ENCODE measurements at places on chromosomes 5 and 9. TPM values are rescaled to one million over a fixed set of nuclear protein-coding genes. Genes with fewer than 3 reads are reported as not detected.

The CAMK4 gene
- 0.88 TPM for total RNA-seq

DNA sequence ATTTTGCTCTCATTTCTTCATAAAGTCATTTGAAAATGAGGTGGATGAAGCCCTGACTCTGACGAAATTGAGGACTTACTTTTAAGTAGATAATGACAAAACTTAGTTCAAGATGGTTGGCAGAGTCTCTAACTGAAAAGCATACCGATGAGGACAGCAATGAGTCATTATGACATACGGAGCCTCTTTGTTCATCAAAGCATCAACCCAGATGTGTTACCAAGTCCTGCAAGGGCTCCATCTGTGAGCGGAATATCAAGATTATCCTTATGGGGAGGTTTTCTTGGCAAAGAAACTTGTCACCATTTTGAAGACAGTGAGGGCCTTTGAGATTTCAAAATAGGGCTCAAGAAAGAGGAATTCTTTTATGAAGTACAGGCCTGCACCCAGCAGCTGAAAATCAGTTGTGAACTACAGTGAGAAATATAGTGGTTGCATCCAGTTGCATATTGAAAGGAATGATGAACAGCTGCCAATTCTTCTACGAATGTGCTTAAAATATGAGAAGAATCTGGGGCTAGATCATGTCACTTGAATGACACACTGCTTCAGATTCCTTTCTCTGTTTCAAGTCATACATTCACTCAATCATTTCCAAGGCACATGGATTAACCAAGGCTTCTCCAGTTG lies 86.6 kb upstream of the SLC24A2 start:
- no peaks in the 10 kb centered on the region for H3K36me3 ChIP-seq
- H3K27me3 ChIP-seq = no peaks in the 10 kb centered on the region
- DNase-seq = no peak
- H3K4me3 ChIP-seq = no peak overlapping the region
- H3K4me1 ChIP-seq = no peaks in the 10 kb centered on the region

DNA sequence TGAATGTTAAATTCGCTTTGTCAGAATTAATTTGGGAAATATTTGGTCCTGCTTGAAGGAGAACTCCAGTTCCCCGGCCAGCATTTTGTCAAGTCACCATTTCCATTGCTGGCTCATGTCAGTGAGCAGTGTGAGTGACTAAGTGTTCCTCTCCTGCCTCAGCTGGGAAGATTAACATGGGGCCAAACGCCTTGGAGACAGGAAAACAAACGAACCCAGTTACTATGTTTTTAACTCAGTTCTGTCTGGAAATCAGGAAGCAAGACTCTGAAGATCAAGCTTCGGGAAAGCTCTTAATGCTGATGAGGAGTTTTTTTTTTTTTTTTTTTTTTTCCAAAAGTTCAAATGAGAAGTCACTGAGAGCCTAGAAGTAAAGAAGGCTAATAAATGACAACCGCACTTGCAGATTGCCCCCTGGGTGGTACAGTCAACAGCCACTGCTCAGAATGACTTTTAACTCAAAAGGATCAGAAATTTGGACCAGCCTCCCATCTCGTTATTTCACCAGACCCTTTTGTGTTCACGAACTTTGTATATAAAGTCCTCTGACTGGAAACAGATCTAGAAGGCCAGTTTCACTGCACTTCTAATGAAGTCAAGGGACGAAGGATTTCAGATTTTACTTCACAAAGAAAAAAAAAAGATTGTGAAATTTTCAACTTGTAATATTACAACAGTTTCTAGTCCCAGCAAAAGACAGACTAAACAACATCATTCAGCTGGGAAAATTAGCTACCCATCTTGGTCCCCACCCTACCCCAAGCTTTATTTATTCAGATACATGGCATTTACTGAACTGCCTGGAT lies 121.3 kb downstream of the LHFPL2 start:
- no peak overlapping the region for H3K4me3 ChIP-seq
- H3K36me3 ChIP-seq = no peaks in the 10 kb centered on the region
- H3K27ac ChIP-seq = no peak overlapping the region
- no peaks in the 10 kb centered on the region for H3K27me3 ChIP-seq
- DNase-seq = peak; percentile 15

DNA sequence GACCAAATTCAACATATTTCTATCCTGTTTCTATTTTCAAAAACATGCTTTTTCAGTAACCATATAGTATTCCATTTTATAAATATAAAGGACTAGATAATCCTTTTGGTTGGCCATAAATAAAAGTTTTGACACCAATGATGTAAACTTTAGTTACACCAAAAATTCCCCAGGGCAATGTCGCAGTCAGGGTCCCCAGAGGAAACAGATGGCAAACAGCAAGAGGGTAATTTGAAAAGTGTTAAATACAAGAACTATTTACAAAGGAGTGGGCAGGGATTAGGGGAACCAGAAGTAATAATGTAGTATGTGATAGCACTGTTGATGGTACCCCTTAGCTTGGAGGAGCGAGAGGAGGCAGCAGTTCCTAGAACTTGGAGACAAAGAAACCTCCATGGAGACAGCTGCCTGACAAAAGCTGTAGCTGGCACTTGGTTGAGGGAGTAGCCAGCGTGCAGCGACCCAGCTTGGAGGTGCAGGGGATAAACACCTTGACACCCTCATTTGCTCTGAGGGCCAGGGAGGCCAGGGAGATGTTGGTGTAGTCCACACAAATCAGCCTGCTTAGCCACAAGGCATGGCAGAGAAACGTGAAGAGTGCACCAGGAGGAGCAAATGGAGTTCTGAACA lies 18.3 kb upstream of the MSANTD3 start:
- H3K36me3 ChIP-seq = no peaks in the 10 kb centered on the region
- H3K27ac ChIP-seq = no peak overlapping the region
- H3K4me3 ChIP-seq = no peak overlapping the region

The SPATA31D4 gene
- not detected for total RNA-seq

DNA sequence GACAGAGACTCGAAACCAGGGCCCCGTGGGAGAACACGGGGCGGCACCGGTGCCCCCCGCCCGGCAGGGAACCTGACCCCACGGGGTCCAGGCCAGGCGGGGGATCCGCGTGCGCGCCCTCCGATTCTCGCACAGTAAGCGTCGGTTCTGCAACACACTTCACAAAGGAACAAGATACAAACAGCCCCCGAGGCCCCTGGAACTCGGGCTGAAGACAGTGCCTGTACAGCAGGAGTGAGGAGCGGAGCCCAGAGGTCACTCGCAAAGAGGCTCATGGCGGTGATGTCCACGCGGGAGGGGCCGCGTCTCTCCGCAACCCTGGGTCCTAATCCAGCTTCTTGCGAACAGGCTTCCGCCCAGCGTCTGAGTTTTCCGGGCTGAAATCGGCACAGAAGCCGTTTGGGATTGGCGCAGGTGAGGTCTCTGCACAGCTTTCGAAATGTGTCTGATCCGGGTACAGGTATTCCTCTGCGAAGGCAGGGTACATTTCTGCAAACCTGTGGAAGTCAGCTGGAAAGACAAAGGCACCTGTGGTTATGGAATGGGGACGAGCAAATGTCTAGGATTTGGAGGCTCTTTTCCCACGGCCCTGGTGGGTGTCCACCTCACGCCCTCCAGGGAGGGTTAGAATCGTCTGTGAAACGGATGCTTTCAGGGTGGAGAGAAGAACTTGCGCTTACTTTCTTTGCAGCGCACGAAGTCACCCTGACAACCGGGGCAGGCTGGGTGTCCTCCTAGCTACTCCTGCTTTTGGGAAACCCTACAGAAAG lies 18.3 kb upstream of the SLC6A3 start:
- no peaks in the 10 kb centered on the region for H3K4me1 ChIP-seq
- H3K4me3 ChIP-seq = no peak overlapping the region
- no peaks in the 10 kb centered on the region for H3K27me3 ChIP-seq
- no peak overlapping the region for H3K27ac ChIP-seq

DNA sequence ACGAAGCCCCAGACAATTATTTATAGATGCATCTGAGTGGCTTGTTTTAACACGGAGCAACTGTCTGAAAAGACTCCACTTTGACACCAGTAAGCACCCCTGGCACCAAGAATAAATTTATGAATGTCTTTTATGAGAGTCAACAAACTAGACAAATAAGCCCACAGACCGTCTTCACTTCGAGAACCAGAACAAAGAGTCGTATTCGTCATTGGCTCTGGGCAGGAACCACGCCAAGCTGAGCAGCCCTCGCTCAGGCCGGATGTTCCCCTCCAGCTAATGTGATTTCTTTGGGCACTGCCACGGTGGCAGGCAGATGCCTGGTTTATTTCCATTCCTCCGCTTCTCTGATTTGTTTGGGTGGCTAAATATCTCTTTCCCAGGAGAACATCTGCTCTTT lies 91.9 kb upstream of the STC2 start:
- H3K36me3 ChIP-seq = no peaks in the 10 kb centered on the region
- H3K27me3 ChIP-seq = no peaks in the 10 kb centered on the region
- no peaks in the 10 kb centered on the region for H3K4me1 ChIP-seq
- no peak for DNase-seq
- no peak overlapping the region for H3K27ac ChIP-seq

DNA sequence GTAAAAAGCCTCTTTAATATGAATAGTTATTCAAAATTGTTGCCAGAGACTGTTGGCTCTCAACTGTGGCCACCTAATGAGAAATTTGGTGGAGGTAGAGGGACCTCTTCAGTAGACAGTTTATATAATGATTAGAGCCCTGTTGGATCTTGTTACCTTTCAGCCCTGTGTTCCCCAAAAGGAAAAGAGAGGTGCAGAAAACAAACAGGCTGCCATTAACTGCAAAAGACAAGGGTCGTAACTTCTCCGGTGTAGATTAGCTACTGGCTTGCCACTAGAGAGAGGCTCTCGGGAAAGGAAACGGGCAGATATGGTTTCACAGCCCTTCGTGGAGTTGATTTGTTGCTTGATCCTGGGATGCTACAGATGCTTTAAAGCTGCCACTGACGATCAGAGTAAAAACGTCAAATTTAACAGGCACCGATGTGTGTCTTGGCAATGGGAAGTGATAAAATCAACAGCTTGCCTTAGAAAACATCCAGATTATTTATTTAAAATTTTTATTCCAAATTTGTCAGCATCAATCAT lies 7.8 kb downstream of the FST start:
- DNase-seq = no peak
- H3K27me3 ChIP-seq = peaks cover 39% of the 10 kb centered on the region
- H3K36me3 ChIP-seq = no peaks in the 10 kb centered on the region
- H3K4me1 ChIP-seq = no peaks in the 10 kb centered on the region
- no peak overlapping the region for H3K4me3 ChIP-seq
- H3K27ac ChIP-seq = no peak overlapping the region

The SIT1 gene
- not detected for total RNA-seq

DNA sequence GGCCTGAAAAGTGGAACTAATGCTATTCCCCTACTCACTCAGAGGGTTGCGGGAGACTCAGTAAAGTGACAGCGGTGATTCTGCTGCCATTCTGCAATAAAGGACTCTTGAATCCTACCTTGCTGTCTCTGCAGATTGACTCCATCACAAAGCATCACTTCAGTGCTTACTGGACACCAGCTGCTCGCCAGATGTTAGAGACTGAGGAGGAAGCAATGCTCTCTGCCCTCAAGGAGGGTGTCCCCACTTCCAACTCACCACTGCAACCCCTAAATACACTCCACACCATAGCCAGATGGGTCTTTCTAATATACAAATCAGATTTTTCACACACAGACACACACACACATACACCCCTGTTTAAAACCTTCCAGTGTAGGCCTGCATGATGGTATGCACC lies 21.4 kb downstream of the TTLL11 start:
- no peak overlapping the region for H3K27ac ChIP-seq
- H3K4me3 ChIP-seq = no peak overlapping the region
- no peaks in the 10 kb centered on the region for H3K36me3 ChIP-seq
- H3K4me1 ChIP-seq = no peaks in the 10 kb centered on the region
- DNase-seq = no peak

DNA sequence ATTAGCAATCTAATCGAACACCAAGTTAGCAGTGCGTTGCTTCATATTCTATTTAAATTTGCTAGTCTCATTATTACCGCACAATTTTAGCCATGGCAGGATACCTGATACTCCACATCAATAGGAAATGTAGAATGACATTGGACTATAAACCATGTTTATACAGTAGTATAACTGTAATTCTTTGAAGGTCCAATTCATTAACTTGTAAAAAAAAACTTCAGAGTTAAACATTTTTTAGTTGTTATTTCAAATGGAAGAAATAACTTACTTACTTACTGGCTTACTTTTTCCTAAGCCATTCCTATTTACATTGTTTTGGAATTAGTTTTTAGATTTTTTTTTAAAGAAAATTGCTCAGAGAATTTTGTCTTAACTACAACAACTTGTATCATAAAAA lies 35.4 kb upstream of the ACOT12 start:
- no peaks in the 10 kb centered on the region for H3K27me3 ChIP-seq
- no peak overlapping the region for H3K27ac ChIP-seq
- H3K4me1 ChIP-seq = peaks cover 14% of the 10 kb centered on the region
- H3K36me3 ChIP-seq = no peaks in the 10 kb centered on the region
- H3K4me3 ChIP-seq = no peak overlapping the region
- no peak for DNase-seq

DNA sequence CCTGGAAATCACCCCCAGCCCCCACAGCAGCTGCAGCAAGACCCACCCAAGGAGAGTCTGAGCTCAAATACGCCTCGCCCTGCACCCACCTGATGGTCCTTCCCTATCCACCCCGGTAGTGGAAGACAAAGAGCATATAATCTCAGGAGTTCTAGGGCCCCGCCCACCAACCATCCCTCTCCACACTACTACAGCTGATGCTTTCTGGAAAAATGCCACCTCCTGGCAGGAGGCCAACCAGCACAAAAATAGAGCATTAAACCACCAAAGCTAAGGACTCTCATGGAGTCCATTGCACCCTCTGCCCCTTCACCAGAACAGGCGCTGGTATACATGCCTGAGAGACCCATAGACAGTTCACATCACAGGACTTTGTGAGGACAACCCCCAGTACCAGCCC lies 22.5 kb upstream of the NIPSNAP3A start:
- H3K27me3 ChIP-seq = no peaks in the 10 kb centered on the region
- H3K4me1 ChIP-seq = no peaks in the 10 kb centered on the region
- no peaks in the 10 kb centered on the region for H3K36me3 ChIP-seq
- no peak overlapping the region for H3K27ac ChIP-seq
- DNase-seq = no peak

GRCh38 chr9:96418920-96419690 lies 935 bp upstream of the ZNF367 start:
- DNase-seq = peak; percentile 84
- peak overlapping the region; percentile 82 for H3K4me3 ChIP-seq
- peaks cover 14% of the 10 kb centered on the region for H3K4me1 ChIP-seq
- no peaks in the 10 kb centered on the region for H3K36me3 ChIP-seq
- no peaks in the 10 kb centered on the region for H3K27me3 ChIP-seq
- peak overlapping the region; percentile 99 for H3K27ac ChIP-seq

GRCh38 chr5:145637396-145637795 lies 197.7 kb downstream of the PRELID2 start:
- H3K4me1 ChIP-seq = no peaks in the 10 kb centered on the region
- H3K27ac ChIP-seq = no peak overlapping the region
- no peaks in the 10 kb centered on the region for H3K27me3 ChIP-seq
- no peaks in the 10 kb centered on the region for H3K36me3 ChIP-seq

The ADGRV1 gene
- 4.0 TPM for total RNA-seq

The ZNF879 gene
- total RNA-seq = 3.6 TPM

GRCh38 chr5:68147659-68148058 lies 67.9 kb upstream of the PIK3R1 start:
- no peaks in the 10 kb centered on the region for H3K4me1 ChIP-seq
- H3K4me3 ChIP-seq = no peak overlapping the region
- no peaks in the 10 kb centered on the region for H3K27me3 ChIP-seq
- H3K27ac ChIP-seq = no peak overlapping the region

GRCh38 chr5:7851617-7852289 lies 820 bp upstream of the CFAP90 start:
- H3K4me1 ChIP-seq = no peaks in the 10 kb centered on the region
- peaks cover 11% of the 10 kb centered on the region for H3K27me3 ChIP-seq
- DNase-seq = no peak
- H3K4me3 ChIP-seq = no peak overlapping the region

- no peak for DNase-seq
- H3K4me3 ChIP-seq = no peak overlapping the region
- H3K27ac ChIP-seq = no peak overlapping the region
- no peaks in the 10 kb centered on the region for H3K36me3 ChIP-seq
These were observed 175.5 kb downstream of the MUSK start for GRCh38 chr9:110844121-110844520.

- no peak for DNase-seq
These were observed 375.2 kb upstream of the WWC1 start for GRCh38 chr5:167916261-167916691.

Data from A673 (cell line).